ENCODE measurements at places on chromosomes 11 and 22.

- no peak for DNase-seq
These were observed at the start of gene BACE1-AS for GRCh38 chr11:117290809-117291396. TSS of gene BACE1-AS (plus strand) at chr11:117291346.

GRCh38 chr11:132632641-132633124 lies 899.6 kb downstream of the OPCML start:
- peak; percentile 27 for DNase-seq

DNA sequence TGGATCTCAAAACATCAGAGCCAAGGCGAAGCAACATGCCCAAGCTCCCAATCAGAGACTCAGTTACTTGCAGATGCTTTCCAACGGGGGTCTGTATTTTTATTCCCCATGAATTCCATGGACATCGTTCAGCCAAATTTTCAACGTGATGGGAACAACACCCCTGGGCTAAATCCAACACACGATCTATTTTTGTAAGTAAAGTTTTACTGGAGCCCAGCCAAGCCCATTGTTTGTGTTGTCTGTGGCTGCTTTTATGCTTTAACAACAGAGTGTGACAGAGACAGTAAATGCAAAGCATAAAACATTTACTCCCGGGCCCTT lies 33.7 kb downstream of the SLC5A1 start:
- no peak for DNase-seq

DNA sequence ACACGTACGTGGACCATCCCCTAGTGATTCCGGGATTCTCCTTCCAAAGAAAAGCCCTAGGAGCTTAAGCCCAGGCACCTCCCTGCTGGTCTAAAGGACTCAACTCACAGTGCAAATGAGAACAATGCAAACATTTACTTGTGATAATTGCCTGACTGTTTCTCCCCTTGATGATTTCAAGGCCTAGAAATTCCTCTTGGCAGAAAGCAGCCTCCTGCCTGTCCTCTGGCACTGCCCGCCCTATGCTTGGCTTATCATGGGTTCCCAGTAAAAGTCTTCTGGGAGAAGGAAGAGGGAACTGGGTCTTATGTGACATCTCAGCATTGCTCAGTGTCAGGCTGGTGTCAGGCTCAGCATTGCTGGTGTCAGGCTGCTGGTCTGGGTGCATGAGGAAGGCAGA lies 351.8 kb downstream of the SHANK2 start:
- DNase-seq = no peak

DNA sequence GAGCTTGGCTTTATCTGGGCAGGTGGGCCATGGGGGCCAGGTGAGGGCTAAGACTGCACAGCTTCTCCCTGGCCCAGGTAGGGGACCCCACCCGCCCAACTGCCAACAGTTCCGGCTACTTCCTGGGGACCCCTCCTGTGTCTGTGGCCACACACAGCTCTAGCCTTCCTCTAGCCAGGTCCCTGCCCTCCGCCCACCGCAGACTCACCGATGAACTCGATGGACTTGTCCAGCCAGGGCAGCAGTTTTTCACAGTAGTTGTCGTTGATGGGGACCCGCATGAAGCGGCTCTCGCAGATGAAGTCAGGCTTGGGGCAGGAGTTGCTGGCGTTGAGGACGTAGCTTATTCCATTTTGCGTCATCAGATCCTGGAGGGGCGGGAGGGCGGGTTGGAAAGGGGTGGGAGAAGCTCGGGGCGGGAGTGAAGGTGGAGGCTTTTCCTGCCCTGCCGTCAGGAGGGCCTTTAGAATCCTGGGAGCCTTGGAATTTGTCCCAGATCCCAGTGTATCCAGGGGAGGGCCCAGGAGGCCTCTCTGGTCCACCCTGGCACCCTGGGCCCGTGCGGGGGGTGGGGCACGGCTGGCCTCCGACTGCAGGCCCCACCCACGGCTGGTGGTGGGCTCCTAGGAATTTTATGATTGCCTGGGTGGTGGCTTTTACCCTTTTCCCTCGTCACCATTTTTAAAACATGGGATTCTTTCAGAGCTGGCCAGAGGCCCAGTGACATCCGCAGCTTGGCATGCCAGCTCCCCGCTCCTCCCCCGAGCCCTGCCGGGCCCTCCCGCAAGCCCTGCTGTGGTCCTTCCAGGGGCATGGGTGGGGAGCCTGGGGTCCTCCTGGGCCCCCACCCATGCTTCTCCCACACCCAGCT lies 13.9 kb downstream of the DUSP8 start:
- peak; percentile 88 for DNase-seq
